ENCODE measurements at places on chromosomes 16 and 17.

GRCh38 chr16:82603784-82604411, 22.9 kb upstream of the CDH13 start:
- peak; percentile 50 for DNase-seq

GRCh38 chr17:44334727-44335126, 10.1 kb upstream of the SLC25A39 start:
- no peak for DNase-seq

GRCh38 chr17:58484600-58484999, 3.6 kb downstream of the HSF5 start:
- no peak for DNase-seq

DNA sequence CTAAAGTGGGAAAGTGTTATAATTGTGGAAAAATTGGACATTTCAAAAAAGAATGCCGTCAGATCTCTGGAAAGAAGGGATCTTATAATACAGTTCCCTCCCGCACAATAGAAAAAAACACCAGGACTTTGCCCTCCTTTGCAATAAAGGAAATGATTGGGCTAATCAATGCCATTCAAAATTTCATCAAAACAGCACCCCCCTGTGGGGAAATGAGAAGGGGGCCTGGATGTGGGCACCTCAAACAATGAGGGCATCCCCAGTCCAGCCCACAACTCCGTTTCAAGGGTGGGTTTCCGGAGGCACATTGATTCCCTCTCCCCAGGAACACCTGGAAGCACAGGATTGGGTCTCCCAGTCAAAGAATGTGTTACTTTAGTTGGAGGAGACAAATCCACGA, 26.1 kb downstream of the CD300LG start:
- no peak for DNase-seq

- peak; percentile 51 for DNase-seq
Measured at GRCh38 chr17:35849469-35850348, 19.0 kb downstream of the HEATR9 start.
